ENCODE measurements at places on chromosomes 7 and 10.

DNA sequence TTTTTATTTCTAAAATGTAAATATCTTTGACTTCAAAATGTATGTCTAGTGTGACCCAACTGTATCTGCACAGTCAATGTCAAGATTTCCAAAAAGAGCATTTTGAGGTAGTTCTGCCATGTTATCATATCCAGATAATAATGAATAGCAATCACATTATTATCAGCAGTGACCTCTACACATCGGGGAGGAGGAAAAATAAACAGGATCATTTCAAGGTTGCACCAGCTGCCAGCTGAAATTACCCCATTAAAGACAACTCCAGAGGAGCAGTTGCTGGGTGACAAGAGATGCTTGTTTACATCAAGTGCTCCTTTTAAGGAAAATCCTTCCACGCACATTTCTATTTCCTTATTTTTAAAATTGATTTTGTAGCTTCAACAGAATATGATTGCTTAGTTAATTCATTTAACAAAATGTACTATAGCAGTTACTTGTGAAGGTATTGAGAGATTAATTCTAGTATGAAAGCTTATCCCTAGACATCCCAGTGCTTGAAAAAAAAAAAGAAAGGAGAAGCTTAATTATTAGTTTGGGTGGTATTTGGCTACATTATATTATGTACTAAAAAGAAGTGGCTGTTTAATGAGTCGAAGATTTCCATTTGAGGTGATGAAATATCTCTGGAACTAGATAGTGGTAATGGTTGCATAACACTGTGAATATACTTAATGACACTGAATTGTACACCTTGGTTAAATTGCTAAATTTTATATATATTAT, 19.3 kb upstream of the SLC35G1 start:
- no peak for DNase-seq

DNA sequence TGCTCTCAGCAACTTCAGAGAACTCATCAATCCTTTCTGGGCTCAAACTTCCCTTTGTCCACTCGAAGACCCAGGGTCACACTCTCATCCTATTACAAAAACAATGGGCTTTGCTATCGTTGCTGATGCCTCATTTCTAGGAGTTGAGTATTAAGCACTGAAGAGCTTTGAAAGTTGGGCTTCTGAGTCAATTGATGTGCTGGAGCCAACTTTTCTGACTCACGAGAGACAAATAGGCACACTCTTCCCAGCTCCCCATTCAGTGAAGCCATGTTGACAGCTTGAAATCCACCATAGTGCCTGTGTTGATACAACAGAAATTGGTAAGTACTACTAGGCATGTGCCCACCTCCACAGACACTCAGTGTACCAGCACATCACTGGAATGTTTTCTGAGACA, 97.5 kb upstream of the PRSS58 start:
- no peak for DNase-seq

GRCh38 chr7:12995912-12996469, 308.6 kb downstream of the ARL4A start:
- DNase-seq, result no peak

DNA sequence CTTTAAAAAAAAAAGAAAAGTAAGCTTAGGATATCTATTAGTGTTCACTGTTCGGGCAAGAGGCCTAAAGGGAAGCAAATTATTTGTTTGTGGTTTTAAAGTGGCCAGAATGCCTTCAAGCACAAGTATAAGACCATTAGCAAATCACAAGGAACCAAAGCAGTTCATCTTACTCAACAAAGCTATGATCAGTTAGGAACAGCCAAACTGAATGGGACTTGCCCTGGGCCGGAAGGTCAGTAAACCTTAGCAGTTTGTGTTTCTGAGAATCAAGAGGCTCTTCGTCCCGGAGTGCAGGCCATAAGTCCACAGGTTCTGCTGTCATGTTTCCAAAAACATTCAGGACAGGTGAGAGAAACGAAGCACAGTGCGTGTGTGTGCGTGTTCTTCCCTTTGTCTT, 4.5 kb downstream of the FBXW4 start:
- DNase-seq, result no peak

DNA sequence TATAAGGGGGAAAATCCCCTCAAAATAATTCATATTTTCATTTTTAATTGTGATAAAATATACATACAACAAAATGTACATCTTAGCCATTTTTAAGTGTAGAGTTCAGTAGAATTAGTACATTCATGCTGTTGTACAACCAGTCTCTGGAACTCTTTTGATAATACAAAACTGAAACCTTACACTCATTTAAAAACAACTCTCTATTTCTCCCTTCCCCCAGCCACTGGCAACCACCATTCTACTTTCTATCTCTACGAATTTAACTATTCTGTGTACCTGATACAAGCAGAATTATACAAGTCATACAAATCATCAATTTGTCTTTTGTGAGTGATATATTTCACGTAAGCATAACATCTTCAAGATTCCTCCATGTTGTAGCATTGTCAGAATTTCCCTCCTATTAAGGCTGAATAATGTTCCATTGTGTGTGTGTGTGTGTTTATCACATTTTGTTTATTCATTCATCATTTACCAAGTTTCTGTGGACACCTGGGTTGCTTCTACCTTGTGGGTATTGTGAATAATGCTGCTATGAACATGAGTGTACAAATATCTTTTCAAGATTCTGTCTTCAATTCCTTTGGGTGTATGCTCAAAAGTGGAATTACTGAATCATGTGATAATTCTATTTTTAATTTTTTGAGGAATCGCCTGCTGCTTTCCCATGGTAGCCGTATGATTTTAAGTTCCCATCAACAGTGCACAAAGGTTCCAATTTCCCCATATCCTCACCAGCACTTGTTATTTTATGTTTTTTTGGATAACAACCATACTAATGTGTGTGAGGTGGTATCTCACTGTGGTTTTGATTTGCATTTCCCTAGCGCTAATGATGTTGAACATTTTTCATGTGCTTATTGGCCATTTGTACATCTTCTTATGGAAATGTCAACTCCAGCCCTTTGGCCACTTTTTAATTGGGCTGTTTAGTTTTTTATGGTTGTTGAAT, 4.7 kb upstream of the EBLN1 start:
- no peak for DNase-seq

DNA sequence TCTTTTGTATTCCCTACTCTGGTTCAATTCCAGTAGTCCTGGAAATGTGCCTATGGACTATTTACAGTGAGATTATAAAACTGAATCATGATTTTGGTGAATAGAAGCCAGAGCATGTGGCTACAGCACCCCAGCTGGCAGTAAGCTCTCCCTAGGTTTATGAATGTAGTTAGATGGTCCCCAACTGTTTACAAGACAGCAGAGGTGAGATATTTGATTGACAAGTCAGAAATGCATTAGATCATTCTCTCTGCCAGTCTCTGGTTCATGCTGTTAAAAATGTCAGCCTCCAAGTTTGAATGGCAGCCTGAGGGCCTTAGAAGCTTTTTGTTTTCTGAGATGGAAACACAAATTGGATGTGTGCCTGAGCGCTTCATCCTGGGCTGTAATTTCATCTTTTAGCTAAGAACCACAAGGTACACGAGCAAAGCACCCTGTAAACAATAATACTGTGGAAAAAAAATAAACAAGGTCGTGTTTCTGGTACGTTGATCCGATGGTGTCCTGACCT, 85.0 kb downstream of the BTRC start:
- DNase-seq, result no peak

DNA sequence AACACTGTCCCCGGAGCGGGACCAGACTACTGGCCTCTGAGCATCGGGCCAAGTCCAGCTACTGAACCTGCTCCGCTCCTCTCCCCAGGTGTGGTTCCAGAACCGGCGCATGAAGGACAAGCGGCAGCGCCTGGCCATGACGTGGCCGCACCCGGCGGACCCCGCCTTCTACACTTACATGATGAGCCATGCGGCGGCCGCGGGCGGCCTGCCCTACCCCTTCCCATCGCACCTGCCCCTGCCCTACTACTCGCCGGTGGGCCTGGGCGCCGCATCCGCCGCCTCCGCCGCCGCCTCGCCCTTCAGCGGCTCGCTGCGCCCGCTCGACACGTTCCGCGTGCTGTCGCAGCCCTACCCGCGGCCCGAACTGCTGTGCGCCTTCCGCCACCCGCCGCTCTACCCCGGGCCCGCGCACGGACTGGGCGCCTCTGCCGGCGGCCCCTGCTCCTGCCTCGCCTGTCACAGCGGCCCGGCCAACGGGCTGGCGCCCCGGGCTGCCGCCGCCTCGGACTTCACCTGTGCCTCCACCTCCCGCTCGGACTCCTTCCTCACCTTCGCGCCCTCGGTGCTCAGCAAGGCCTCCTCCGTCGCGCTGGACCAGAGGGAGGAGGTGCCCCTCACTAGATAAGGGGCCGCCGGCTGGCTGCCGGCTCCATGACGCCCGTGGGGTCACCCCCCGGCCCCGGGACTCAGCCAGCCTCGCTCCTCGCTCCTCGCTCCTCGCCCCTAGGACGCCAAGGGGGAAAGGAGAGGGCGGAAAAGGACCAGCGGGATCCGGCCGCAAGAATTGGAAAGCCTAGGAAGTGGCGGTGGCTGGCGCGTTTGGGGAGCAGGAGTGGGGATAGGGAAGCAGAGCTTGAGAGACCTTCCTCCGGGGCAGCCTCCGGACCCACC, 3.4 kb downstream of the EVX1 start:
- DNase-seq, result no peak

- no peak for DNase-seq
Measured at GRCh38 chr7:99992330-99993038, 16.7 kb upstream of the AZGP1 start.

GRCh38 chr10:125063256-125063925, 97.0 kb downstream of the CTBP2 start:
- DNase-seq, result no peak

DNA sequence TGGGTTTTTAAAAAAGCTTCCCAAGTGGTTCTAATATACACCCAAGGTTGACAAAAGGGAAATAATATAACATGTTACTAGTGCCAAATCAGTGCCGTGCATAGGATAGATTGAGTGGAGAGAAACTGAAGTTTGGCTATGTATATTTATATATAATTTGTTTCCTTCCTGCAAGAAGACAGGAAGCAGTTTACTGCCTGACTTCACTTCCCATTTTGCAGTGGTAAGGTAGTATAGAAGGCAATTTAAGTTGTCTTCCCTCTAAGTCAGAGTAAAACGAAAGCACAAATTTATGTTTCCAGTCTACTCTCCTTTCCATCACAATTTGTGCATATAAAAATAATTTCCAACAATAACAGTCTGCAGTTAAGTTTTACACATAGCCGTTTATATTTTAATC, 3.4 kb upstream of the HYCC1 start:
- DNase-seq, result no peak

GRCh38 chr7:55400191-55400590, 35.1 kb downstream of the LANCL2 start:
- DNase-seq, result no peak

- no peak for DNase-seq
Measured at GRCh38 chr7:80934321-80934720, 15.5 kb upstream of the SEMA3C start.

- DNase-seq, result peak; percentile 43
Measured at GRCh38 chr7:117645481-117646165, 165.8 kb downstream of the CFTR start.

DNA sequence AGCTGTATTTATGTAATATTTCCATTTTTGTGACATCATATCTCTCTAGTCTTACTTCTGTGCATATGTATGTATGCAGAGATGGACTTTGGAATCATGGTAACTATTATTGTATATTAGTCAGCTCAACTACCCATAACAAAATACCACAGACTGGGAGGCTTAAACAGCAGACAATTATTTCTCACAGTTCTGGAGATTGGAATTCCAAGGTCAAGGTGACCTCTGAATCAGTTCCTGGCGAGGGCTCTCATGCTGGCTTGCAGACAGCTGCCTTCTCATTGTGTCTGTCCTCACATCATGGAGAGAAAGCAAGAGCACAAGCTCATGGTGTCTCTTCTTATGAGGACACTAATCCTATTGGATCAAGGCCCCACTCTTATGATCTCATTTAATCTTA, 79.1 kb downstream of the RAMP3 start:
- peak; percentile 40 for DNase-seq

DNA sequence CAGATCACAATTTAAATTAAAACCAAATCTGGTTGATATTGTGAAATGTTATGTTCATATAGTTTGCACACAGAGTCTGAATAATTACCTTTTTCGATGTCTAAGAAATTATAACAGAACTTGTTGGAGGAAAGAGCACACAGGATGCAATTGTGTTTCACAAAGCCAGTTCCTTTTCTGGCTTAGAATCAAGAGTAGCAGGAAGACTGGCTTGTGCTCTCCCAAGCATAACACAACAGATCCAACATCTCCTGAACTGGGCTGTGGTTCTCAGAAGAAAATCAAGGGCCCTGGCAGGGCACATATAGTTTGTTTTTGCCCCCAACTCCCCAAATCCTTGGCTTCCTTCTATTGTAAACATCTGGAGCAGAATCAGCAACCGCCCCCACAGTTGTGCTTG, 62.7 kb downstream of the LRRC4 start:
- no peak for DNase-seq

DNA sequence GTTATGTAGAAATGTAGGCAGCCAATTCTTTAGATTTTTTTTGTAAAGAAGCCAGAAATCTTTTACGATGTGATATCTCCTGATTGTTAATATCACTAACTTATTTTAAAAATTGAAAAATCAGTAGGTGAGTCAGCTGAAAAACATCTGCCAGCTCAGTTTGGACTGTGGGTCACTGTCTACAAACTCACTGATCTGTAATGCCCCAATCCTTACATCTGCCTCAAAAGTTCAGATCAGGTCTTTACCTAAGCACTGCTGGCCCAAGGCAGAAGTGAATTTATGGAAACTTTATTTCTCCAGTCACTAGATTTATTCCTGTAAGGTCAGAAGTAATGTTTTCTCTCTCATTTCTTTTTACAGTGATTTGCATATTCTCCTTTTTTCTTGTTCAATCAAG, 31.0 kb upstream of the FAM13C start:
- no peak for DNase-seq

DNA sequence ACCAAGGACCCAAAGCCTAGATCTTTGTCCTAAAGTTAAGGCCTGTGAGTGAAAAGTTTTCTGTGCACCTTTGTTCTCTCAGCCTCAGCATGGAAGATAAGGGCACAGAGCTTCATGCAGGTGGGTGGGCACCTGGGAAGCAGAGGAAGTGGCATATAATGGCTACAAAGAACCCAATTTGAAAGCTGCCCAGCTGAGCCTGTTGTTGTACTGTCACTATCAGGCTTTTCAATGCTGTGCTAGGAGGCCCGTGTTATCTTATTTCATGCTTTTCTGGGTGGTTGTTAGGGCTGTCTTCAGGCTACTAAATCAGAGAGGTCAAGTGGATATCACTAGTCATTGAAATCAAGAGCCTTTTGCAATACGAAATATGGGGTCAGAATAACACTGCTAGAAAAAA, 443.8 kb downstream of the SORCS1 start:
- no peak for DNase-seq

DNA sequence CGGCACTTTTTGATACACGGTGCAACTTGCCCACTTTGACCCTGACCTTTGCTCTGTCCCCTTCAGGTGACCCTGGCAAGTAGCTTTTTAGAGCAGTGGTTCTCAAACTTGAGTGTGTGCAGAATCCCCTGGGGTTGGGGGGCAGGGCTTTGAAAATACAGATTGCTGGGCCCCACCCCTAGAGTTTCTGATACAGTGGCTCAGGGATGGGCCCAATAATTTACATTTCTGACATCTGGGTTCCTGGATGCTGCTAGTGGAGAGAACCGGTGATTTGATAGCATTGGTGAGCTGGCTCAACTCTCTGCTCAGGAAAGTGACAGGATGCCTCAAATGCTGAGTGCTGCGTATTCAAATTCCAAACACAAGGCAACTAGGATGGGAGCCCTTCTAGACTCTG, 537.8 kb upstream of the GALNT17 start:
- no peak for DNase-seq

GRCh38 chr7:34016876-34017275, 111.5 kb downstream of the BMPER start:
- DNase-seq, result no peak

Measured in astrocyte of the cerebellum (primary cell).